ENCODE measurements at places on chromosomes 2 and 18.

DNA sequence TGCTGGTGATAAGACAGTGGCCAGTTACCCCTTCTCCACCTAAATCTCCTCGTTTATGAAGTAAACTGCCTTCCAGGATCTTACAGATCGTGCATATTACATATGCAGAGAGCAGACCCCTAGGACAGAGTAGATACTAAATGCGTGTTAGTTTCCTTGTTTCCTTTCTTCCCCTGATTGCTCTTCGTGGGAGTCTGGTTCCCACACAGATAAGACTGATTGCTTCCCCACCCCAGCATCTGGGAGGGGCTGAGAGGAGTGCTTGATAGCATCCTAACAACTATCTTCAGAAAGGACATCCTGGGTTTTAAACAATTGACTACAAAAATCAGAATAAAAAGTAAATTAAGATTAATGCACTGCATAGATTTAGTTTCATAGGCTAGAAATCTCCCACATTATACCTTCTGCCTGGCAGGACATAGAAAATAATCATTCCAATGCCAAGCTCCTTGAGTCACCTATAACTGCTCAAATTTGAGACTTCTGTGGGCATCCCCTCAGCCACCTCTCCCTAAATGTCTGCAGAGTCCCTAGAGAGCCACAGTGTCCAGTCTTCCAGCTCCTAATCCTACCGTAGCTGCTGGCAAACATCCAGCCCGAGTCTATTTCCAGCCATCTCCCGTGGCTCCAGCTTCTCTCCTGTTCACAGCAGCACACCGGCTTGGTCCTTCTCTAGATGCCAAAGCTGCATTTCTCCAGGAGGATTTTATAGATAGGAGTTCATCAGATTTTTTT lies 128.3 kb downstream of the LRRC30 start:
- no peak for DNase-seq

GRCh38 chr2:179355881-179356280 lies 91.2 kb upstream of the SESTD1 start:
- DNase-seq: no peak

DNA sequence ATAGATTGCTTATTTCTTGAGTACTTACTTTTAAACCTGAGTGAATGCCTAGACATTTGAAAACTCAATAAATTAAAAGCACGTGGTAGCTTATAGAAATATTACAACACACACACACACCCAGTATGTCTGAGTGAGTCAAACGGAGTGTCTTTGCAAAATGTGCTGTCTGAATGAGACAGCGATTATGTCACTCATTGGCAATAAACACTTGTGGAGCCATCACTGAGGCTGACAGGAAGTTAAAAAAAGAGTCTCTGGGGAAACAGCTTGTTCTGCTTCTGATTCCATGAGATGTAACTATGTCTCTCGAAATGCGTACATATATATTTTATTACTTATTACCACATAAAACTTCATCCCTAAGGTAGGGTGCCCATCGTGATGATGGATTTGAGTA lies 22.3 kb upstream of the VPS4B start:
- no peak for DNase-seq

DNA sequence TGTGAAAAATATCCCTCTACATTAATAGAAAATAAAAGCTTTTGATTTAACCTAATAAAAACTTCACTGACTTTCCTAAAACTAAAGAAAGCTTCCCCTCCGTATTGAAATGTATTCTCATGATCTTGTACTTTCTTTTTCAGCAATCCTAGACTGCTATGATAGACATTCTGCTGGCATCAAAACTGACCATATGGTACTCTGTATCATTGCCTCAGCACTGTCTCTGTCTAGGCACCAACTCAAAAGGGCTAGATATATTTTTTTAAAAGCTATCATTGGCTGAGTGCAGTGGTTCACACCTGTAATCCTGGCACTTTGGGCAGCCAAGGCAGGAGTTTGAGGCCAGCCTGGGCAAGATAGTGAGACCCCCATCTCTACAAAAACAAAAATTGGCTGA lies 32.9 kb downstream of the CDKL4 start:
- DNase-seq: no peak

DNA sequence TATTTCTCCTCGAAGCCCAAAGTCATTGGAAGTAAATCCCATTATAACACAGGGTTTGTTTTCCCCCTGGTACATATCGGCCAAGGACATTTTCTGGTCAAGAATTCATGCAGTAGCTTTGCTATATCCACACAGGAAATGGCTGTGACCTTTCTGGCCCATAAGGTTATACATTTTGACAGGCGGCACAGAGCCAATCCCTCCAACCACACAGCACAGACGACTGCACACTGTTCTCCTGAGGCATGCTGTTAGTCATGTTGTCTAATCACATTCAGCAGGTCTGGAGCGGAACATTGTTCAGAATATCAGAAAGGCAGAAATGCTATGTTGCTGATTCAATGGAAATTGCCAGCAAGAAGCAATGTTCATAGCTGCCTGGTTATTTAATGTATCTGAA lies 742.3 kb upstream of the SLC8A1 start:
- DNase-seq: no peak

DNA sequence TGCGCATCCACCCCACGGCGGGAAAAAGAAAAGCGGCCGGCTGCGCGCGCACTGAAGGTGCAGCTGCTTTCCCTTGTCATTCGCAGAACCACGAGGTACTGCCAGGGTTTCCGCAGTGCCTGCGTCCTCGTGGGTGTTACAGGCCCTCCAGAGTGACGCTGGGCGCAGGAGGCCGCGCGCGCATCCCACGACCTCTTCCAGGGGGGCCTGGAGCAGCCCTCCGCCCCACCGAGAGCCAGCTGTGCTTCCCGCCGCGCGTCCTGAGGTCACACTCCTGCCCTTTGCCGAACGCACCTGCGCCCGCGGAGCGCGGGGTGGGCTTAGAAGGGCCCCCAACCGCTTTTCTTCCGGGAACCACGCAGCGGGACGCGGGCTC lies 378 bp upstream of the IAH1 start:
- no peak for DNase-seq

DNA sequence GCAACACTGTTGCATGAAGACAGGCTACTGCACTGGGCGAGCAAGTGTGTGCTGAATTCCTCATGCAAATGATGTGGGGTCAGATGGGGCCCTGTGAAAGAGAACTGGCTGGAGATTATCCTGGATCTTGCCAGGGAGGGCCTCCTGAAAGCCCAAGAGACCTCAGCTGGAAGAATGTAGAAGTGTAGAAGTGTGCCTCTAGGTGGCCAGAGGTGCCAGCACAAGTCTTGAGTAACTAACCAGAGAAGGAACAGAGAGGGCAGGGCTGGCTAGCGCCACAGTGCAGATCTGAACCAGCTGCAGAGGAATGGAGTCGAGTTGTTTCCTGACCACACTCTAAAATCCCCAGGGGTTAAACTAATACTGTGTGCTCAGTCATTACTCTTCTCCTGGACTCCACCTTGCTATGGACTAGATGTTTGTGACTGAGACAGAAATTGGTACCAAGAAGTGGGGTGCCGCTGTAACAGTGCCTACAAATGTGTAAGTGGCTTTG lies 399.3 kb downstream of the LRATD1 start:
- DNase-seq: no peak

DNA sequence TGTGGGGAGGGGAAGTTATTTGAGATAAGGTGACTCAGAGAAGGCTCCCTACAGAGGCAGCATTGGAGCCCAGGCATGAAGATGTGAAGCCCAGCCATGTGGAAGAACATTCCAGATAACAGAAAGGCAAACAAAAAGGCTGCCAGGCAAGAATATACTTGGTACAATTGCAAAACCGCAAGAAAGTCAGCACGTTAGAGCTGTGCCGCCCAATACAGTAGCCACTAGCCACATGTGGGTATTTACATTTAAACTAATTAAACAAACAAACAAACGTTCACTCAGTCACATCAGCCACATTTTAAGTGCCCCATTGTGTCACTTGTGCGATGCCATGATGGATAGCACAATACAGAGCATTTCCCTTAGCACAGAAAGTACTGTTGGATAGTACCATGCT lies 179.6 kb downstream of the SATB2 start:
- DNase-seq: no peak

- DNase-seq: no peak
These were observed 134.1 kb downstream of the SLC8A1 start for GRCh38 chr2:40317761-40318160.

- DNase-seq: no peak
These were observed 27.0 kb upstream of the CASP8 start for GRCh38 chr2:201233192-201233811.

- DNase-seq: no peak
These were observed 26.8 kb downstream of the AAK1 start for GRCh38 chr2:69616755-69617154.

DNA sequence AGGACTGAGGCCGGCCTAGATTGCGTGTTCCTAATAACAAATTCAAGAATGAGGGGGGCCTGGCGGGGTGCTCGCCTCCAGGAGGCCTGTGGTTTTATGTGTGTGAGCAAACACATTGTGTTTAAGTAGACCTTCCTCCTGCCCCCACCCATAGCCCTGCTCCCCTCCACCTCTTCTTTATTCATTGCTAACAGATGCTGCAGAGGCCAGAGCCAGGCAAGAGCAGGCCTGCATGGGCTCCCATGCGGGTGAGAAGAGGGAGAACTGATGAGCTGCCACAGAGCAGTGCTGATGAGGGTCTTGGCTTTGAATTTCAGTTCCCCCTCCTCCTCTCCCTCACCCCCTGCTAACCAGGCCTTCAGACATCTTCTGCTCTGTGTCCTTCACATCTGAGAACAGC lies 154.6 kb downstream of the OSR1 start:
- no peak for DNase-seq

- DNase-seq: no peak
These were observed 44.2 kb upstream of the TBR1 start for GRCh38 chr2:161371869-161372268.

GRCh38 chr2:168858146-168858545 lies 32.1 kb downstream of the SPC25 start:
- DNase-seq: no peak

- DNase-seq: no peak
These were observed 188.3 kb upstream of the MYT1L start for GRCh38 chr2:2519381-2519780.

- no peak for DNase-seq
These were observed 191.2 kb downstream of the ANKRD30B start for GRCh38 chr18:14939141-14939540.

DNA sequence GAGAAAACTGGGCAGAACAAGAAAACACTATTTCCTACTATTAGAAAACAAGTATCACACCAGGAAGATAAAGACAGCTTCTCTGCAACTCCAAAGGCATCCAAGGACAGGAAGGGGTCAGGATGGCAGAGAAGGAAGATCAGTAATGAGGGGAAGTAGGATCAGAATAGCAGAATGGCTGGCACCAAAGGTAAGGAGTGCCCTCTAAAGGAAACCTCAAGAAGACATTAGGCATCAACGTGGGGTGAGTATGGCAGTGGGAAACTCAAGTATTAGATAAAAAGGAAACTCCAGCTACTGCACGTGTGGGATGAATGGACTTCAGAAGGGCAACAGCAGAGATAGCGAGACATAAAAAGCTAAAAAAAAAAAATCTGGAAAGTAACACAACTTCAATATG lies 25.9 kb downstream of the HDLBP start:
- no peak for DNase-seq
